ENCODE measurements at places on chromosomes 6 and 20.

GRCh38 chr6:193773-194310, 98.4 kb upstream of the DUSP22 start:
- no peak for DNase-seq

DNA sequence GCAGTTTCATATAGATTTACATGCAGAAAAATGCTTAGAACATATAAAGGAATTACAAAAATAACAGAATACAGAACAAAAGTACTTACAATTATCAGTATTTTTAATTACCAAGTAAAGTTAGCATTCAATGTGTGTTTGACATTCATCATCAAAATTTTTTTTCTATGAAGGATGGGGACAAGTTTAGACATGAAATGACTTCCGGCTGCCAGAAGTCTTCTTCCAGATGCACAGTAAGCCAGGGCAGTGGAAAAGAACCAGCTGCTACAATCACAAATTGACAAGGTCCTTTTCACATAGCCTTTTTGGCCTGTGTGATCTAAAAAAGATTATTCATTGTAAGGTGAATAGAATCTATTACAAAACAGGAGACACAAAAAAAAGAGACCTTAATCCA, 73.8 kb downstream of the HUS1B start:
- DNase-seq = no peak

- DNase-seq = no peak
Measured at GRCh38 chr20:46814366-46815232, 80.0 kb upstream of the EYA2 start.

DNA sequence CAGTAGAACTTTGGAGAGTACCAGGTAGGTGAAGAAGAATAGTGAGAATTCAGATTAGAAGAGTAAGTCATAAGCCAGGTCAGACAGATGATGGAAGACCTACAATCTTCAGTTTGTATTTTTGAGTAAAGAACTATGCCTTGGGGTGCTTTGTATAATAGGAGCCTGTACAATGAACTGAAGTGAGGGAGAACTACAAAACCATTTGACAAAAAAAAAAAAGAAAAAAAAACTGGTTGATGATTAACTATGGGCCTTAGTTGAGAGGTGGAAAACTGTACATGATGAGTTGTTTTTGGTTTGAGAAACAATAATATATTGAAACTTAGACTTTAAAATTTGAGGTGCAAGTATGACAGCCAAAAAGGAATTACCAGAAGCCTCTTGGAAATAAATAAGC, 25.7 kb downstream of the VTA1 start:
- DNase-seq = no peak

DNA sequence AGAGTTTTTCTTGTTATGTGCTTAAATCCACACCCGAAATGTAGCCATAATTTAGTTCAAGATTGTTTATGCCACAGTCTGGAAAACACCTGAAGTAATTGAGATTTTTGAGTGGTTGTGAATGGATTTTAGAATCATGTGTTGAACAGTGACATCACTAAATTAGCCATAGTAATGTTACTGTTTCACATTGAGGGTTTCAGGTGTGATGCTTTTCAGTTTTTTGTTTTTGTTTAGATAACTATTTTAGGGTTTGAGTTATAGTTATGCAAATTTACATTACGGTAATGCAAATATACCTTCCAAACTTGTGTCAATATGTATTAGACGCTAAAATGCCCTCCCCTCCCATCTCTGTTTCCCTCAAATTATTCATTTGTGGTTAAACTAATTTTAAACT, 22.9 kb downstream of the QKI start:
- DNase-seq = no peak

- DNase-seq = no peak
Measured at GRCh38 chr6:139392794-139393193, 18.3 kb upstream of the CITED2 start.

Data from mesothelial cell of epicardium (in vitro differentiated cells).